ENCODE measurements at places on chromosomes 6 and 20.

GRCh38 chr20:48621376-48622078 lies 206.3 kb downstream of the PREX1 start:
- DNase-seq, result no peak

DNA sequence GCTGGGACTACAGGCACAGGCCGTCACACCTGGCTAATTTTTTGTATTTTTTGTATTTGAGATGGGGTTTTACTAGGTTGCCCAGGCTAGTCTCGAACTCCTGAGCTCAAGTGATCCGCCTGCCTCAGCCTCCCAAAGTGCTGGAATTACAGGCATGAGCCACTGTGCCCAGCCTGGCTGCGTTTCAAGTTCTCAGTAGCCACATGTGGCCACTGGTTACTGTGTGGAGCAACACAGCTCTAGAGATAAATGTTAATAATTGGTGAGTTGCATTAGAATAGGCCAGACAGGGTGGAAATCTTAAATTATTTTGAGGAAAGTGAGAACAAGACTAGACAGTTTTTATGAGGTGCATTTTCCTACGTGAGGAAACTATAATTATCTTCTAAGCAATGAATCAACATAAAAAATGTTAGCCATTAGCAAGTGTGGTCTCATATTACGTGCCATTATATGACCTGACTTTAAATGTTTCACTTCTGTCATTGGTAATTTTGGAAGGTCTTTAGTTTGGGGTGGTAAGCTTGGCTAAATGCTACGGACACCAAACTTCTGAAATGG lies 129.6 kb downstream of the PLEKHG1 start:
- no peak for DNase-seq

DNA sequence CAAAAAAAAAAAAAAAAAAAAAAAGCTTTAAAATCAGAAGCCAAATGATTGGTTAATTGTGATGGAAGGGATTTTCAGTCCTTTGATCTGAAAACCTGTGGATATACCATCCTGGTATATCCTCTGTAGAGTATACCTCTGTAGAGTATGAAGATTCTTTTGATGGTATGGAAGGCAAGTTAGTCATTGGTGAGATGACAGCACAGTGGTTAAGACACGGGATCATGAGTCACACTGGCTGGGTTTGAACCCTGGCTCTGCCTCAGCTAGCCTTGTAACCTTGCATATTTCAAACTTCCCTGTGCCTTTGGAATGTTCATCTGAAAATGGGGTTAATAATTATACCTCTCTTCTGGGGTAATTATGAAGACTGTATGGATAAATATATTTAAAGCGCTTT lies 179.3 kb downstream of the CARMIL1 start:
- DNase-seq, result no peak

DNA sequence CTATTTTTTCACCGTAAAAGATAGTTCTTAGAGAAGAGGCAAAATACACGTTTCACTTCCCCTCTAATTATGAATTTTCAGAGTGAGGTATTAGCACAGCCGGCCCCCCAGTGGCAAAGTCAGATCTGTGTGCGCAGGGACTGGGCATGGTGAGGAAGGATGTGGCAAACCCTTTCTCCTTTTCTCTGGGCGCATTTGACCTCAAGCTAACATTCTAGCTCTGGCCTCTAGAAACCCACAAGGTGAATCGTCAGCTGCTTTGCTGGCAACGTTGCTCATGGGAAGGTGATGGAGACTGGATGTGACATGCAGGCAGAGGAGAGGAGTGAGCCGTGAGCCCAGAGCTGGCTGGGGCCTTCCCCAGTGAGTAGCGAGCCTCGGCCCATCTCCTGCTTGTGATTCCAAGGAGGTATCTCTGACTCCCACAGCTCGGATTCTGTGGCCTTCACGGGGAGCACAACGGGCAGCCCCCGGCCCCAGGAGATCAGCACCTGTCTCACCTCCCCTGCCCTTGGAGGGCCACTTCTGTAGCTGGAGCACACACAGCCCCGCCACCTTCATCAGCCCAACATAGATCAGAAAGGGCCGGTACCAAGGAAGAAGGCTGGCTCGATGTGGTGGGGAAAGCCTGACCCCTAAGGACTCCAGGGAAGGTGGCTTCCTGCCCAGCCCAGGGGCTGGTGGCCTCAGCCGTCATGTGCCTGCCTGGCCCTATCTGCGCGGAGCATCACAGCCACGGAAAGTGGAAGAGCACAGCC lies 152.8 kb downstream of the TAF4 start:
- no peak for DNase-seq

- no peak for DNase-seq
Measured at GRCh38 chr6:125974214-125974866, 12.0 kb upstream of the TRMT11 start.

- DNase-seq, result no peak
Measured at GRCh38 chr20:275791-276190, 14.8 kb downstream of the C20orf96 start.
